ENCODE measurements at places on chromosomes 2 and 18.

DNA sequence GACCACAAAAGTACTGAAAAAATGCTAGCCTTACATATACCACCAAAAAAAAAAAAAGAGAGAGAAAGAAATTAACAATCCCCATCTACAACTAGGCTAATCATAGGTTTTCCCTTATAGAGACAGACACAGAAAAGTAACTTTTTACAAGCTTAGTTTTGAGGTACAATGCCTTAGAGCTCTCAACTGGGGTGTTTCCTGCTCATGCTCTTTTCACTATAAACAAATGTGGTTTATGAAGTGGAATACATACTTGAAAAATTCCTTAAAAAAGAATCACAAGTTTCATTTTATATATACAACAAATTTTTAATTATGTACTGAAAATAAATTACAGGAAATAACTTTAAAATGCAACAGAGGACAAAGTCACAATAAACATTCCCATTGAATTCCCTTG lies 82.5 kb downstream of the ATL2 start:
- DNase-seq, result no peak
- no peak overlapping the region for H3K27ac ChIP-seq
- peaks cover 10% of the 10 kb centered on the region for H3K36me3 ChIP-seq
- no peaks in the 10 kb centered on the region for H3K27me3 ChIP-seq
- no peak overlapping the region for H3K4me3 ChIP-seq

GRCh38 chr18:50656396-50656795 lies 96.5 kb downstream of the MAPK4 start:
- no peaks in the 10 kb centered on the region for H3K36me3 ChIP-seq
- no peaks in the 10 kb centered on the region for H3K27me3 ChIP-seq
- no peak overlapping the region for H3K4me3 ChIP-seq
- no peak for DNase-seq

- H3K27ac ChIP-seq, result peak within 1 kb of the TSS; percentile 87
- peak; percentile 61 for DNase-seq
- no peaks in the 10 kb centered on the region for H3K36me3 ChIP-seq
- peak within 1 kb of the TSS; percentile 69 for H3K4me3 ChIP-seq
- H3K4me1 ChIP-seq, result no peaks in the 10 kb centered on the region
- no peaks in the 10 kb centered on the region for H3K27me3 ChIP-seq
Measured at GRCh38 chr18:12307701-12308385, at the start of gene TUBB6. TSS of gene TUBB6 (plus strand) at chr18:12308241. CDS start at chr18:12308293, 52 bp downstream.

GRCh38 chr2:118062048-118062447 lies 26.2 kb upstream of the INSIG2 start:
- no peaks in the 10 kb centered on the region for H3K4me1 ChIP-seq
- H3K36me3 ChIP-seq, result no peaks in the 10 kb centered on the region
- no peaks in the 10 kb centered on the region for H3K27me3 ChIP-seq
- DNase-seq, result no peak
- H3K27ac ChIP-seq, result no peak overlapping the region

DNA sequence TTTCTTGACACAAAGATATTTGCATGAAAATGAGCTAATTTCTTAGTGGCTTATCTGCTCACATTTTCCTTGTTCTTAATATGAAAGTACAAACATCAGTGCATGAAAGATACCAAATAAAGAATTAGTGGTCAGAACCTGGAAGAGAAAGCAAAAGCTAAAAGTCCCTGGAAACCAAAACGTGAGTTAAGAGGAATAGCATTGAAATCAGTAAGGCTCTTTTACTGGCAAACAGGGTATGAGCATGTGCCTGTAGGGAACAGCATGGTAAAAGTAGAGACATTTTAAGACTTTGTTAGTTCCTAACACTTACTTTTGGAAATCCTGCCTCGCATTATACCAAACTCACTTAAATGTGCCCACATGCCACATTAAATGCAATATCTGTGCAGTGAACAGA lies 31.9 kb upstream of the CWC22 start:
- DNase-seq, result no peak
- no peak overlapping the region for H3K27ac ChIP-seq
- H3K27me3 ChIP-seq, result no peaks in the 10 kb centered on the region
- H3K4me1 ChIP-seq, result no peaks in the 10 kb centered on the region
- H3K4me3 ChIP-seq, result no peak overlapping the region
- no peaks in the 10 kb centered on the region for H3K36me3 ChIP-seq

- no peaks in the 10 kb centered on the region for H3K4me1 ChIP-seq
- no peak overlapping the region for H3K4me3 ChIP-seq
- H3K27me3 ChIP-seq, result no peaks in the 10 kb centered on the region
- DNase-seq, result no peak
Measured at GRCh38 chr2:199216253-199216652, 241.5 kb downstream of the SATB2 start.

GRCh38 chr18:70617020-70617763 lies 328.3 kb downstream of the SOCS6 start:
- H3K36me3 ChIP-seq, result no peaks in the 10 kb centered on the region
- H3K27ac ChIP-seq, result no peak overlapping the region
- DNase-seq, result no peak
- H3K4me3 ChIP-seq, result no peak overlapping the region
- no peaks in the 10 kb centered on the region for H3K27me3 ChIP-seq

- no peaks in the 10 kb centered on the region for H3K36me3 ChIP-seq
- DNase-seq, result no peak
- H3K27me3 ChIP-seq, result no peaks in the 10 kb centered on the region
Measured at GRCh38 chr2:148058641-148059040, 37.8 kb downstream of the MBD5 start.

GRCh38 chr2:44351088-44351487 lies 10.2 kb downstream of the PREPL start:
- H3K27ac ChIP-seq, result no peak overlapping the region
- no peak for DNase-seq
- no peak overlapping the region for H3K4me3 ChIP-seq
- no peaks in the 10 kb centered on the region for H3K4me1 ChIP-seq
- no peaks in the 10 kb centered on the region for H3K36me3 ChIP-seq

GRCh38 chr2:210267698-210268097 lies 42.5 kb upstream of the ACADL start:
- no peaks in the 10 kb centered on the region for H3K4me1 ChIP-seq
- DNase-seq, result no peak
- no peak overlapping the region for H3K4me3 ChIP-seq
- H3K27ac ChIP-seq, result no peak overlapping the region
- no peaks in the 10 kb centered on the region for H3K27me3 ChIP-seq

DNA sequence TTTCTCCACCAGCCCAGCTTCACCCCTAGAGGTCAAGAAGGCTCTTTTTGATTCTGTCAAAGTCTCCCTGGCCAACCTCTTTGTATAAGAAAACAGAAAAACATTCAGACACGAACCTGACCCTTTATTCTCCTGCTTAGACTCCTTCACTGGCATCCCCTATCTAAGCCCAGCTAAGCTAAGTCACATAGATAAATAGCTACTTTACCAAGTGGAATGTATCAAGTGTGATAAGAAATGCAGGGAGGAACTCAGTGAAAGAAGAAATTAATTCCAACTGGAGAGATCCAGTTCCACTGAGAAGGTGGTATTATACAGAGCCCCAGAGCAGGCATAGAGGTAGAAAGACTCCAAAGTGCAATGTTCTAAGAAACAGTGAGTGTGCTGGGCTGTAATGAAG lies 489.5 kb downstream of the TNS1 start:
- no peaks in the 10 kb centered on the region for H3K36me3 ChIP-seq
- no peak overlapping the region for H3K4me3 ChIP-seq
- no peak for DNase-seq
- H3K4me1 ChIP-seq, result no peaks in the 10 kb centered on the region
- no peak overlapping the region for H3K27ac ChIP-seq

DNA sequence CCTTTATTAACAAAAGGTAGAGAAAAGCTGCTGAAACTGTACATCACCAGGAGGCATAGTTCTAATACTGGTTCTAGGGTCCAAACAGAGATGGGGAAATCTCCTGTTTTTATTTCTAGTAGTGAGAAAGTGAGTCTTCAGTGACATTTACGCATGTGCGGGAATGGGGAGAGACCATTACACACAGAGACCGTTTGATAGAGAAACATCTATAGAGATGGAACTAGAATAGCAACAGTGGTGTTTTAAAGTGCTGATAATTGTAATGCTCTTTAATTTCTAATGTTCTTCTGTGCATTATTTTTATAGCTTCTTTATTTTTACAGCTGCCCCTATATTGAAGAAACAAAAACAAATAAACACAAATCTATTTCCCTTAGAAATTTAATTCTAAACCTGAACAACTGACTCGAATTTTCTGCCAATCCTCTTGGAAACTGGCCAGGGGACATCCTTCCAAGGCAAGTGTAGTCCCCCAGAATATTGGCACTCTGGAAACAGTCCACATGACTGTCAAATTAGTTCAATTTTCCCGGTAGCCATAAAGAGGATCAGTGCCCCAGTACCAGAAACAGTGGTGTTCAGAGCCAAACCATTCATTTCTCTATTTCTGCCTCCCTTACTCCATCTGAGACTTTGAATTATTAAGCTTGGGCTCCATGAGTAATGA lies 260.9 kb downstream of the ICOS start:
- DNase-seq, result no peak
- no peak overlapping the region for H3K4me3 ChIP-seq
- no peaks in the 10 kb centered on the region for H3K27me3 ChIP-seq
- H3K27ac ChIP-seq, result no peak overlapping the region

- H3K27me3 ChIP-seq, result no peaks in the 10 kb centered on the region
- no peak for DNase-seq
- no peak overlapping the region for H3K27ac ChIP-seq
- no peak overlapping the region for H3K4me3 ChIP-seq
- H3K4me1 ChIP-seq, result no peaks in the 10 kb centered on the region
- no peaks in the 10 kb centered on the region for H3K36me3 ChIP-seq
Measured at GRCh38 chr18:7614042-7614441, 46.9 kb downstream of the PTPRM start.

GRCh38 chr2:220224691-220225543 lies 597.5 kb downstream of the SLC4A3 start:
- no peaks in the 10 kb centered on the region for H3K27me3 ChIP-seq
- H3K4me1 ChIP-seq, result no peaks in the 10 kb centered on the region
- no peaks in the 10 kb centered on the region for H3K36me3 ChIP-seq
- no peak overlapping the region for H3K4me3 ChIP-seq
- no peak for DNase-seq

DNA sequence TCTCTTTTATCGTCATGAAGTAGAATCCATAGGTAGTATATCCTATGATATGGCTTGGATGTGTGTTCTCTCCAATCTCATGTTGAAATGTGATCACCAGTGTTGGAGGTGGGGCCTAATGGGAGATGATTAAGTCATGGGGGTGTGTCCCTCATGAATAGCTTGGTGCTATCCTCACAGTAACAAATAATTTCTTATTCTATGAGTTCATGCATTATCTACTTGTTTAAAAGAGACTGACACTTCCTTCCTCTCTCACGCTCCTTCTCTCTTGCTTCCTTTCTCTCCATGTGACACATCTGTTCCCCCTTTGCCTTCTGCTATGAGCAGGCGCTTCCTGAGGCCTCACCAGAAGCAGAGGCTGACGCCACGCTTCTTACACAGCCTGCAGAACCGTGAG lies 165.6 kb downstream of the MREG start:
- H3K4me1 ChIP-seq, result no peaks in the 10 kb centered on the region
- no peaks in the 10 kb centered on the region for H3K36me3 ChIP-seq
- H3K27me3 ChIP-seq, result no peaks in the 10 kb centered on the region
- no peak overlapping the region for H3K27ac ChIP-seq
- DNase-seq, result no peak
- H3K4me3 ChIP-seq, result no peak overlapping the region

DNA sequence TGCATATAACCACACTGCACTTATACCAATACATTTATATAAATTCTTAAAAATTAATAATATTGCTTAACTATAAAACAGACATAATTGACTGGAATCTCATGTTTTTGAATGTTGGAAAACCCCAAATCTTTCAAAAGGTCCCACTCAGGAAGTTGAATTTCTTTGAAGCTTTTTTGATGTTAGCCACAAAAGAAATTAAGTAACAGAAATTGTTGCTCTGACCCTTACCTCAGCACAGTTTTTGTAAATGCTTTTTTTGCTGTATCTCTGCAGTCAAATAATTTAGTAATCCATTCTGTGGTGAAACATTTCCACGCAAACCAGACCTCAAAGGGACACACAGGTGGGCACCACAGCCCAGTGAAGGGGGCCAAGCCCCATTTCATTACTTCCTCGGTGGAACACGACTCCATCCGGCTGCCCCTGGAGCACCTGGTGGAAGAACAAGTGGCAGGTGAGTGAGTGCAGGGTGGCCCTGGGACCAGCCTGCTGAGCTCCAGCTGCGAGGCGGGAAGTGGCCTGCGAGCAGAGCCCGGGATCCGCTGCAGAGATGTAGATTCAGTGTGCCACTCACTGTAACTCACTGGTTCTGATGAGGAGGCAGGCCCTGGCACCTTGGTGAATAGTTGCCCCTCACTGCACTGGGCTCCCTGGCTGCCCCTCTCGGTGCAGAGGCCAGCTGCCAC lies 8.4 kb downstream of the SCLY start:
- H3K27ac ChIP-seq, result no peak overlapping the region
- DNase-seq, result no peak
- H3K4me1 ChIP-seq, result no peaks in the 10 kb centered on the region
- H3K36me3 ChIP-seq, result no peaks in the 10 kb centered on the region

- H3K4me3 ChIP-seq, result peak overlapping the region; percentile 92
- H3K36me3 ChIP-seq, result no peaks in the 10 kb centered on the region
- DNase-seq, result no peak
- peak overlapping the region; percentile 92 for H3K27ac ChIP-seq
- peaks cover 4% of the 10 kb centered on the region for H3K4me1 ChIP-seq
Measured at GRCh38 chr2:26970928-26971627, 641 bp downstream of the MAPRE3 start.

DNA sequence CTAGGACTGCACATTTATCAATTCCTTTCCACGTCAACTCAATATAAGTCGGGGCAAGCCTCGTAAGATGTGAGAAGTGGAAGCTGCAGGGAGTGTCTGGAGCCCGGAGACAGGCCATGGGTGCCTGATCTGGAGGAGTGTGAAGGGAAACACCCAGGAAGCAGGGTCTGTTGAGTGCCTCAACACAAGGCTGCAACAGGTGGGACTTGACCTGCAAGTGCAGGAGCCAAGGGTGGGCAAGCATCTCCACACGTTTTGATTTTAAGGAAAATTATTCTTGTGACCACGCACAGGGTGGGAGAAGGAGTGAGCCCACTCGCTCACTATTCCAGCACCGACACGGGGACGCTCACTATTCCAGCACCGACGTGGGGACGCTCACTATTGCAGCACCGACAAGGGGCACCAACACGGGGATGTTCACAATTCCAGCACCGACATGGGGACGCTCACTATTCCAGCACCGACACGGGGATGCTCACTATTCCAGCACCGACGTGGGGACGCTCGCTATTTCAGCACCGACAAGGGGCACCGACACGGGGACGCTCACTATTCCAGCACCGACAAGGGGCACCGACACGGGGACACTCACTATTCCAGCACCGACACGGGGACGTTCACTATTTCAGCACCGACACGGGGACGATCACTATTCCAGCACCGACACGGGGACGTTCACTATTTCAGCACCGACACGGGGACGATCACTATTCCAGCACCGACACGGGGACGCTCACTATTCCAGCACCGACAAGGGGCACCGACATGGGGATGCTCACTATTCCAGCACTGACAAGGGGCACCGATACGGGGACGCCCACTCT lies 197.3 kb downstream of the EIPR1 start:
- H3K36me3 ChIP-seq, result no peaks in the 10 kb centered on the region
- no peaks in the 10 kb centered on the region for H3K27me3 ChIP-seq
- DNase-seq, result no peak
- H3K4me1 ChIP-seq, result no peaks in the 10 kb centered on the region
- no peak overlapping the region for H3K27ac ChIP-seq

Data from breast epithelium (tissue), 4 donors.